Tibial artery (tissue), 4 donors: ENCODE measurements at places on chromosomes 4 and X.

DNA sequence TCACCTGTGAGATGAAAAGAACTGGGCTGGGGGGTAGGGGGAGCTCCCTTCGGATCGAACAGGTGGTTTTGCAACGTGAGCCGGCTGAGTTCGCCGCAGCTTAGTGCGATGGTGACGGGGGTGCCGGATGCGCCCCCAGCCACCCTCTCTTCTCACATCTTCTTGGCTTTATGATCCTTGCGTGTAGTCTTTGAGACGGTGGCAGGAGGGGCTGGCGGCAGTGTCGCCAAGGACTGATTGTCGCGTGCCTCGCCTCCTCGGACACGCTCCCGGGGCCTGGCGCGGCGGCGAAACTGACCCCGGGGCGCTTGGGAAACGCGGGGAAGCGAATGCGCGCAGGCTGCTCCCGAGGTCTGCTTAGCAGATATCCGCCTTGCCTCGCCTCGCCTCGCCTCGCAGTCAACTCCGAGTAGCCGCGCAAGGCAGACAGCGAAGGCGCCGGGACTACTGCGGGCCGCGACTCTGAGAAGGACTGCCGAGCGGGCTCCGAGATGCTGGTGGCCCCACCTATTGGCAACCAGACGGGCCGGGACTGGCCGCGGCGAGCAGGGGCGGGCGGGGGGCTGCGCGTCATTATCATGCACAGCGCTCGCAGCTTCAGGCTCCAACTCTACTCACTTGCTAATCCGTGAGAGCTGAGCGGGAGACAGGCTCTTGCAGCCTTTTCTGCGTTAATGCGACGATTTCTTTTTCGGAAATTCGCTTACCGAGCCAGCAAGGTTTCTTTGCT is 1.5 kb downstream of the GRID2 start:
- DNase-seq: peak; percentile 70

DNA sequence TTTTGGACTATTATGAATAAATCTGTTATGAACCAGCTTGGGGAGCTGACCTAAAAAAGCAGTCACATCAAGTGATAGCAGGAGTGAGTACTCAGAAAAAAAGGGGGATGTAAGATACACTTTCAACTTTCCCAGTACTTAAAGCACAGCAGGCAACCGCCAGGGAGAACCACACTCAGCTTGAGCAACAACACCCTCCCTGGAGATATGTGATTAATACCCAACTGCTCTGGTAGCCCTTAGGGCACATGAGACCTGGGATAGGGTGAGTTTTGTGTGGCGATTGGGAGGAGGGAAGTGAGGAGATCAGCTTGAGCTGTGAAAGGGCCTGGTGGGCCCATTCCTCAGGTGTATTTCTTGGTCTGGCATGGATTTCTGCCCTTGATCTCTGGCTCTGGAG is 220.3 kb upstream of the SFRP2 start:
- no peak for DNase-seq

GRCh38 chrX:41670112-41670511 is 18.7 kb upstream of the GPR34 start:
- no peak for DNase-seq

- DNase-seq: no peak
Measured at GRCh38 chr4:31068257-31069075, 348.3 kb downstream of the PCDH7 start.

GRCh38 chrX:149516604-149517003 is 11.5 kb upstream of the IDS start:
- DNase-seq: no peak

GRCh38 chr4:156729416-156729815 is 242.2 kb downstream of the PDGFC start:
- DNase-seq: no peak

DNA sequence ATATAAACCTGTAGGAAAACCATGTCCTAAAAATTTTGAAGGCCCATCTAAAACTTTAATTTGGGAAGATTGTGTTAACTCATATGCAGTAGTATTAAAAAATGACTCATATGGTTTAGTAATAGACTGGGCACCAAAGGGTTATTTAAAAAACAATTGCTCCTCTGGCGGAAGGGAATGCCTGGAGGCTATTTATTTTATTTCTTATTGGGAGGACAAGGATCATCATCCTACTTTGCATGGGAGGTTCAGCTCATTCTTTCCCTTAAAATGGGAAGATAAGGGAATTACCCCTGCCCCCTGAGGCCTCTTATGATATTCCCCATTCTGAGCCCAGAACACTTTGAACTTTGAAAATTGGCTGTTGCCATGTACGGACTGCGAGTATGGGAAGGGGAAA is 29.7 kb upstream of the MGST2 start:
- DNase-seq: no peak

DNA sequence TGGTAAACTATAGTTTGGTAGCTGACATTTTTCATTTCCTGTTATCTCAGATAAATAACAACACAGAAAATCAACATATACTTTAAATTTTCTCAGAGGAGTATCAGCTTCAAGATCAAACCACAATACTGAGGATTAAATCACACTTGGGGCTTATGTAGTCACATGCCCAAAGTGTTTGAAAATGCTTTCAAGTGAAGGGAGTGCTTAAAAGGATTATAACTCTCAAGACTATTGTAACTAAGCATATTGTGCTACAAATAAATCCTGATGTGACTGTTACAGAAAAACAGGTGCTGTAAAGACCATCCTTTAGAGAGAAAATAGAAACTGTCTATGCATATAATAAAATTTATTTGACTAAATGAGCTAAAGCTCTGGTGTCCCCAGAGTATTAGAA is 887.6 kb downstream of the ADGRL3 start:
- DNase-seq: no peak

DNA sequence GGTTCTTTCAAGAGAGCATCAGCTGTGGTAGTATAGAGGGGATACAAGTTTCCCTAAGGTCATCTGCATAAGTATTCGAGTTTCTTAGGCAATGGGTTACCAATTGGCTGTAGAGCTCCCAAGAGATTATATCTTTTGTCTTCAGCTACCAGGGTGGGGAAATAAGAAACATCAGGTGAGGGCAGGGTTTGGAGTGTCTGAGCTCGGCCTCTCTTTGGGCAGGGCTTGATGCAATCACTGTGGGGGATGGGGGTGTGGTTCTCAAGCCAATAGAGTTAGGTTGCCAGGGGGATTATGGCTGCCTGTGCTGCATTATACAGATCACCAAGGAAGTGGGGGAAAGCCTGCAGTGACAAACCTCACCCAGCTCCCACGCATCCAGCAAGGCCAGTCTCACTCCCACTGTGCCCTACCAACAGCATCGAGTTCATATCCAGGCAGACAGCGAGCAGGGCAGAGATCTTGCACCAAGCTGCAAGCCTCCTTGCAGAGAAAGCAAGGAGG is 172.1 kb upstream of the MAGEE2 start:
- no peak for DNase-seq

GRCh38 chr4:168291242-168291641 is 27.3 kb downstream of the DDX60 start:
- DNase-seq: no peak

GRCh38 chr4:3201718-3202702 is 46.9 kb upstream of the MSANTD1 start:
- DNase-seq: no peak

- DNase-seq: no peak
Measured at GRCh38 chr4:187289371-187289770, 565.7 kb upstream of the FAT1 start.

DNA sequence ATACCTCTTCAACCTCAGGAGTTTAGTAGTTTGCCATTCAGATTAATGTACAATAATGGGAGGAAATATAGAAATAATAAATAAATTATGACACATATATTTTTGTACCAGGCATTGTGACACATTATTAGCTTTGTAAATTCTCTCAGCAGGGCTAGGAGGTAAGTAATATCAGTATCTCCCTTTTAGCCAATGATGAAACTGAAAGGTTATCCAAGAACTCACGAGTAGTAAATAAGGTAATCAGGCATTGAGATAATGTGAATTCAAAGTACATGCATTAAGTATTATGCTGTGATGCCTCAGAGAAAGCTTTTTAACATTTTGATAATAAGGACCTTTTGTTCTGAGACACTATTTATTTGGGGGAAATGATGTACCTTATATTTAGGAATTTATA is 5.3 kb upstream of the ARAP2 start:
- no peak for DNase-seq

DNA sequence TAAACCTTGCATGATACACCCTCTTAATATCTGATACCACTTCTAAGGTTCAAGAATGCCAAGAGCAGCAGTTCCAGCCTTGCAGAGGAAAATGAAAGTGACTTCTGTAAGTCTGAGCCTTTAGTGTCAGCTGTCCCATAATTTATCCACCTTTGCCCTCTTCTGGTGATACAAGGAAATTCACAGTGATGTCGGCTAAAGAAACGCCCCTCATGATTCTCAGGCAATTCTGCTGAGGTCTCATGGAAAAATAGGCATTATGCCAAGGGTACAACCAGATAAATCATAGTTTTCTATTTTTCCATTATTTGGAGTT is 172.2 kb upstream of the CXCL13 start:
- no peak for DNase-seq

DNA sequence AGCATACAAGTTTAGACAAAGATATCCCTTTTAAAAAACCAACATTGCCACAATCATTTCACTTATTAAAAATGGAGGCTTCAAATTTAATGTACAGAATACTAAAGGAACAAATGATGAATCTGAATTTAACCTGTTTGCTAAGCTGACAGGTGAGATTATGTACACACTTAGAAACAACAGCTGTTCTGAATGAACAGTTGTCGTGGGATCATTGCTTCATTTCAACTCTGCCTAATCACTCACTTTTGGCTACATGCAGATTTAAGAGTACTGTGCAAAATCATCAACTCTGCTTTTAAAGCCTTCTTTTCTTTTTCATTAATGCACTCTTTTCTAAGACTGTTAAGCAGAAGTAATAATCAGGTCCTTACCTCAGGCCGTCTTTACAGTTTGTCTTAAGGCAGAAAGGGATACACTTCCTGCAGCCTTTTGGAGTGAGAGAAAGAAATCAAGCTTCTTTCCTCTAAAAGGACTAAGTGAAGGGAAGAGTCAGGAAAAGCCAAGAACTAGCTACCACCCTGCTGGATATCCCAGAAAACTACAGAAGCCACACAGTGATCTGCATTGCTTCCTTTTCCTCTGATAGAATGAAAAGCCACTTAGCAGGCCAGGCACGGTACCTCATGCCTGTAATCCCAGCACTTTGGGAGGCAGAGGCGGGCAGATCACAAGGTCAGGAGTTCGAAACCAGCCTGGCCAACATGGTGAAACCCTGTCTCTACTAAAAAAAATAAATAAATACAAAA is 54.7 kb upstream of the NPNT start:
- no peak for DNase-seq

DNA sequence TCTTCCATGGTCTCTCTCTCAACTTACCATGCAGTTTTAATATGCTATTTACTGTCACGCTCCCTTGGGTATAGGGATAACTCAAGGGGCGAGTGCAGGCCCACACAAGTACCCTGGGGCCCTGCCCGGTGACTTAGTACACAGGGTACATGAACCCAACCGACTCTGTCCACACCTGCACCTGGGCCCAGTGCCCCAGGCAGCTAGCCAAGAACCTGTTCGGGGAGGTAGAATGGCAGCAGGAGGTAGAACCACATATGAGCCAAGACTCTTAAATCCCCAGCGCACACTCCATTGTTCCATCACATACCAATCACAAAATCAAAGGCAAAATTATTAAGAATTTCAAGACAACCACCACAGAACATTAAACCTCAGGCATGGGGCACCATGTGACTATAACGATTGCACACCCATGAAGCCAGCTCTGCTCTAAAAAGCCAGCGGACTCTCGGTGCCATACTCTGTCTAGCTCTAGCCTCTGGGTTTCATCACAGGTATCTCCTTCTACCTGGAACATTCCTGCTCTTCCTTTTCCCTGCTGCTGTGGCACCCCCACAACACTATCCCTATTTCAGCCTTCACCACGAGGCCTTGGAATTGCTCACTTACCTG is 14.6 kb downstream of the PHF8 start:
- no peak for DNase-seq
